Left lung (tissue), 14 donors: ENCODE measurements at places on chromosomes 3 and 15. TPM values are rescaled to one million over a fixed set of nuclear protein-coding genes. Genes with fewer than 3 reads are reported as not detected.

GRCh38 chr3:142117056-142117851 lies 32.1 kb downstream of the TFDP2 start:
- DNase-seq: peak; percentile 3

DNA sequence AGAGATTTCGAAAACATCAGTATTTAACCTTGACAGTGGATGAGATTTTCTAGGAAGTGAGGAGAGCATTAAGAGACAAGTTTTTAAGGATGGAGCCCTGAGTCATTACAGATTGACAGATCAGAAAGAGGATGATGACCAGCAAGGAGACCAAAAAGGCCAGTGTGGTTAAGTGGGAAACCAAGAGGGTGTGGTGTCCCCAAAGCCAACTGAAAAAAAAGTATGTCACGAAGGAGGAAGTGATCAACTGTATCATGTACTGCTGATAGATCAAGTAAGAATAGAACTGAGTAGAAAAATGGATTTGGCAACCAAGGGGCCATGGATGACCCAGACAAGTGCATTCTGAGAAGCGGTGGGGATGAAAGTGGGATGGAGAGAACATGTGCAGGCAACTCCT lies 491.8 kb downstream of the FHIT start:
- DNase-seq: no peak

The DPPA2 gene
- polyA plus RNA-seq: 0.15 TPM

GRCh38 chr15:67827562-67828277 lies 2.4 kb downstream of the SKOR1 start:
- no peak for DNase-seq

DNA sequence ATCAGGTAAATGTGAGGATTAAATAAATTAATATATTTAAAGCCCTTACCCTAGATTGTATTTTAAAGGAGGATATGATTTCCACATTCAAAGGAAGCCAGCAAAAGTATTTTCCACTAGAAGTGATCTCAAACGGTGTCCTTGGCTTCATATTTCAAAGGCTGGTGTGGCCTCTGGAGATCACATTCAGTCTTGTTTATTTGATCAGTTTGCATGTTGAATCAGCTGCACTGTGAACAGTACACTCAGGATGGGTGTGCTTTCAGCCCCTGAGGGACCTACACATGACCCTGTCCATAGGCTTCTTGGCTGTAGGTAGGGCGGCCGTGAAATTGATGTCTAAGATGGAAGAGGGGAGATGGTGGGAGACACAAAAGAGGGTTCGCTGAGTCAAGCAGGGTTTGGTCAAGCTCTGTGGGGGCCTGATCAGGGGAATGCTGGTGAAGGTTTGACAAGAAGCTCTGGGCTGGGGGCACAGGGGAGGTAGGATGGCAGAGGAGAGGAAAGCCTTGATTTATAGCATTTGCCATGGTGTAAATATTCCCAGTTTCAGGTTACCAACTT lies 21.9 kb downstream of the CYP8B1 start:
- no peak for DNase-seq

DNA sequence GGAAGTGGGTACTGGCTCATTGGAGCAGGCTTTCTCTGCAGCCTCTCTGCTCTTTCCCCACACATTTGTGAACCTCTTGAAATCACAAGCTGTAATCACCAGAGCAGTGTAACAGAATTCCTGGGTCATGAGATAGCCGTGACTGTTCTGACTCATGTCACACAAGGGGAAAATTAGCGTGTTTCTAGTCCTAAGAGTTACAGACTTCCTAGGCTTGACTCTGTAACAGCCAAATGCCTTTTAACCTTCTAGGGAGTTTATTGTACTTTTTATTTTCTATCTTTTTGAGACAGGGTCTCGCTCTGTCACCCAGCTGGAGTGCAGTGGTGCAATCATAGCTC lies 54.7 kb upstream of the TRAK1 start:
- DNase-seq: no peak

DNA sequence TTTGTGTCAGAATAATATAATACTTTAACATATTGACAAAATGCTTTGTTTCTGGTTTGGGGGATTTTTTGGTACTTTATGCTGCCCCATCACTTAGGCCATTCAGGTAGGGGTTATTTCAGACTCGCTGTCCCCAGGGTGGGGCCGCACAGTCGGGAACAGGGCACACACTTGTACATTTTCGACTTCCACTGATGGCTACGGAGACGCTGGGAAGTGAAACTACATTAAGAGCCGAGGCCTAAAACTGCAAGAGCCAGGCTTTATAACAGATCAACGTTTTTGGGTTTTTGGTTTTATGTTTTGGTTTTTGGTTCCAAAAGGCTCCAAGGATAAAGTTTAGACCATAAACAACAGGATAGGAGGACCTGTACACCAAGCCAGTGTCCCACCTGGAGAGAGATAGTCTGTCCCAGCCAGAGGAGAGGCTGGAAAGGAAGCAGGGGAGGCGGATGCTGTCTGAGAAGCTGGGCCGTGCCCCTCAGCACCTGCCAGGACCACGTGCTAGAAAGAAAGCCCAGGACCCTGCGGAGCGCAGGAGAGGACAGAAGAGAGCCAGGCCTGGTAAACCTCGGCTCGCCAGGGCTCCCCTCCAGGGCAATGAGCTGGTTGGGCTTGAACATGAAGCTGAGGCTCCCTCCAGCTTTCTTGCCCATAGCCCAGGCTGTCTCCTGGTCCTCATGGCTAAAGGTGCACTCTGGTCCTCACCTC lies 111.7 kb downstream of the CHSY1 start:
- no peak for DNase-seq

DNA sequence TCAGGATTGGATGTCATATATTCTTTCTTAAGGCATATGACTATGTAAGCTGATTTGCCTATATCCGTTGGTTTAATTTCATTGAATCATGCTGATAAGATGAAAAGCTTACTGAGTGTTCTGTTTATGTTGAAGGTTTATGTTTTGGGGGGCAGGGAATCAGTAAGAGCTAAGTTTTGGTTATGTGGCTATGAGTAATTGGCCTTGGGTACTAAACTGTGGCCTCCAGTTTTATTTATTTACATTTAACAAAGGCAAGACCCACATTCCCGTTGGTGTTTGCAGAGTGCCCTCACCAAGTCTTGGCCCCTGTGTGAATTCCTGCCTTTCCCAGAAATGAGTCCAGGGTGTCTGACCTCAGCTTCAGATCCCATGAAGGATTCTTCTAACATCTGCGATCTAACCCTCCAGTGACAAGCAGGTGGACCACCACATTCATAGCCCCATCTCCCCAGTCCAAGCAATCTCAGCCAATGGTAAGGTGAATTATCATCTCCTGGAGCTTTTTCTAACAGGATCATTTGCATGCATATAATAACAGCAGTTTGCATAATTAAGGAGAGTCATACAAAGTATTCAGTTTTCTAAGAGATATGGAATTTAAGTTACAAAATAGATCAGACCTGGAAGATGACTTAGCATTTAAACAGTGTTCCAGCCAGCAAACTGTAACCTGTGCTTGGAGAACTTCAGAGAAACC lies 27.4 kb downstream of the GLDN start:
- no peak for DNase-seq

DNA sequence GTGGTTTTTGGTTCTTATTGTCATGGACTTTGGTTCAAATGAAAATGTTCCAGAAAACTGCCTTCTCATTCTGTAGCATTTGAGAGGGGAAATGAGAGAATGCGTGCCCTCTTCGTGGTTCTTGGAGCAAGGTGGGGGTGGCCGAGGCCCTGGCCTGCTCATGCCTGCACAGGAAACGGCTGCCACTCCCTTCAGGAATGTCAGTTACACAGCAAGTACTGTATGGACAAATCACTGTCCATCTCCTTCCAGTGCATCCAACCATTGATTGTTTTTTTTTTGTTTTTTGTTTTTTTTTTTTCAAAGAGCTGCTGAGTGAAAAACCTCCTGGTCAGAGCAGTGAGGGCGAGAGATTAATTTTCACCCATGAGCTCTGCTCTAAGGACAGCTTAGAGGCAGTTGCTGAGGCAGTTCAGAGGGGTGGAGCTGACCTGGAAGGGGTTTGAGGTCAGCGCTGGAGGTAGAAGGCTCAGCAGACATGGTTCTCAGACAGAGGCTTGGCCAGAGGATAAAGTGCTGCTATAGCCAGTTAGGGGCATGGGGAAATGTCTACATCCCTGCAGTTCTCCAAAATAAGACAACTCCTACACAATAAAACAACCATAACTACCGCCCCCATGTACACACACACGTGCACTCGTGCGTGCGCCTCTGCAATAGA lies 20.2 kb upstream of the KIF23 start:
- no peak for DNase-seq

DNA sequence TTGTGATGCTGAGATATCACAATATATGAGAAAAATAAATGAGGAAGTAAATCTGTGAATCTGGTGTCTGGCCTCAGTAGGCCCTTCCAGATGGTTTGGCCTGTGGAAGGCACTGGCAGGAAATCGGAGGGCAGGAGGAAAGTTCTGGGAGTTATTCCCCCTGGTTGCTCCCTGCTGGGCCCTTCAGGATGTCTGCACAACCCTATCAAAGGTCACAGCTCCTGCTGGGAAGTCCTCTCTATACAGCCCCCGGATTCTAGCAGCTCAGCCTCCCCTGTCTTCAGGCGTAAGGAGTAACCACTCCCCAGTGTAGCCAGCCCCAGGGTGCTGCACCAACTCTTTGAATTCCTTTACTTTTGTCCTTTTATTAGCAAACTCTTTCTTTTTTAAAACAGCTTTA lies 56.2 kb downstream of the WNT7A start:
- DNase-seq: no peak

The CYP11A1 gene
- polyA plus RNA-seq: 0.58 TPM

DNA sequence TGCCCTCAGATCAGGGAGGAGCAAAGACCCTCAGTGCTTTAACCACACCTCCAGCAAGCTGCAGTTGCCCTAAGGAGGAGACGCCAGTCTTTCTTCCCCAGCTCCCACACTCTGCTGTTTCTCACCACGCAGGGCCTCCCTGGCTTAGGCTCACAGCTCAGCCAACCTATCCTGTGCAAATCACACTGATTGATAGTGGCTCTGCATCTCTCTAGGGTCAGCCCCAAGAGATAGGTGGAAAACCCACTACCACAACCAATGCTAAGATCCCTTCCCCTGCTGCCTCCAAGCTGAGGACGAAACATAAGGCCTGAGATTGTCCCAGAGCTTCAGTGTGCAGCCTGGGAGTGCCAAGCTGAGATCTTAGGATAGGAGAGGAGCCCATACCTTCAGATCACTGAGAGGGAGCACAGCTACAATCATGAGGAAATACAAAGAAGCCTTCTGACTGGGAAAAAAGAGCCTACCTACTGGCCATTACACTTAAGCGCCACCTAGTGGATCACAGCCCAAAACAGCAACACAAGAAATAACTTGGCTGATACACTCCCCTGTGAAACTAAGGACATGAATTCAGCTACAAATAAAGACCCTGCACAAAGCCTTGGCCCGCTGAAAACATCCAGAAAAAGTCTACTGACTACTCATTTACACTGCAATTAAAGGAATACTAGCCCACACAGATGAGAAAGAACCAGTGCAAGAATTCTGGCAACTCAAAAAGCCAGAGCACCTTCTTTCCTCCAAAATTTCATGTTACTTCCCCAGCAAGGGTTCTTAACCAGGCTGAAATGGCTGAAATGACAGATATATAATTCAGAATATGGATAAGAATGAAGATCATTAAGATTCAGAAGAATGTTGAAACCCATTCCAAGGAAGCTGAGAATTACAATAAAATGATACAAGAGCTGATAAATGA lies 271.5 kb upstream of the DCBLD2 start:
- DNase-seq: no peak

The SPTBN5 gene
- polyA plus RNA-seq: 1.0 TPM

GRCh38 chr3:32113566-32113965 lies 7.1 kb downstream of the GPD1L start:
- no peak for DNase-seq

GRCh38 chr15:81152339-81152738 lies 18.3 kb downstream of the CFAP161 start:
- DNase-seq: no peak

GRCh38 chr3:105352976-105353375 lies 13.7 kb upstream of the ALCAM start:
- DNase-seq: no peak

The NMD3 gene
- 51.9 TPM for polyA plus RNA-seq

The TRPM1 gene
- not detected for polyA plus RNA-seq

- no peak for DNase-seq
Measured at GRCh38 chr15:67792250-67792942, 32.9 kb upstream of the SKOR1 start.

GRCh38 chr15:85381850-85382751 lies 1.7 kb downstream of the AKAP13 start:
- DNase-seq: no peak

DNA sequence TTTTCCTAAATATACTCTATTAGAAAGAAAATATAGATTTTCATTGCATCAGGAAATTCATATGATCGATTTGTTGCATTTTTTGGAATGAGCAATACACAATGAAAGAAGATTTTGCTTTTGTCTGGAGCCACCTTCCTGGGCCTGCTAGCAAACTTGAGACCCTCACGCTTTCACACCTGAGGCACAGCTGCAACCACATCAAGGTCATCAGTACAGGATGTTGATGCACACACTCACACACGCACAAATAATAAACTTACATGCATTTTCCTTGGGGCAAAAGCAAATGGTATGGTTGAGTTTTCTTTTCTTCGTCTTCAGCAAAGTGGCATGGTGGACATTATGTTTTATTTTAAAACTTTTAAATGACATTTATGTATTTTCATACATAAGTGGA lies 64.8 kb upstream of the SATB1 start:
- DNase-seq: no peak

The GOLGA8M gene
- polyA plus RNA-seq: 3.8 TPM

GRCh38 chr3:5194801-5195509 lies 7.4 kb downstream of the EDEM1 start:
- DNase-seq: no peak

- DNase-seq: no peak
Measured at GRCh38 chr3:89411201-89411600, 303.8 kb downstream of the EPHA3 start.

The CLEC3B gene
- 103 TPM for polyA plus RNA-seq

The SEMA5B gene
- 6.2 TPM for polyA plus RNA-seq

GRCh38 chr15:86229936-86230335 lies 150.3 kb downstream of the AGBL1 start:
- DNase-seq: no peak

- no peak for DNase-seq
Measured at GRCh38 chr3:148974726-148975125, 16.6 kb upstream of the GYG1 start.

The CSPG5 gene
- polyA plus RNA-seq: 1.1 TPM

GRCh38 chr3:156627946-156628569 lies 46.3 kb upstream of the TIPARP start:
- DNase-seq: no peak

DNA sequence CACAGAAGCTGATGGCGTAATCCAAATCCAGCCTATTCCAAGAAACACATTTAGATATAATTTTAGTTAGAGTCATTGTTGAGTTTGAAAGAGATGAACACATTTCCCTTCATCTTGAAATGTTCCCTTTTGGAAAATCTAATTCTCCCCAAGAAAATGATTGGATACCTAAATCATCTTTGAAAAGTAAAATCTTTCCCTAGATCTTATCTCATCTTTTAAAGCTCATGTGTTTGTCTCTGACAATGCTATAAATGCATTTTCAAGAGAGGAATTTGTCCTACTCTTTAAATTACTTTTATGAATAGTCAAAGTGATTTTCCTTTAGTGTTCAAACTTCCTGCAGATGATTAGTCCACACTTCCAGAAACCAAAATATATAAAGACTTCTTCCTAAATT lies 82.6 kb upstream of the CNTN6 start:
- DNase-seq: no peak
